ENCODE measurements at places on chromosomes 5 and 9.

GRCh38 chr9:15081021-15081753 is 171.0 kb upstream of the FREM1 start:
- DNase-seq = no peak

- no peak for DNase-seq
Observed at GRCh38 chr9:21661626-21662025, 140.8 kb upstream of the MTAP start.

DNA sequence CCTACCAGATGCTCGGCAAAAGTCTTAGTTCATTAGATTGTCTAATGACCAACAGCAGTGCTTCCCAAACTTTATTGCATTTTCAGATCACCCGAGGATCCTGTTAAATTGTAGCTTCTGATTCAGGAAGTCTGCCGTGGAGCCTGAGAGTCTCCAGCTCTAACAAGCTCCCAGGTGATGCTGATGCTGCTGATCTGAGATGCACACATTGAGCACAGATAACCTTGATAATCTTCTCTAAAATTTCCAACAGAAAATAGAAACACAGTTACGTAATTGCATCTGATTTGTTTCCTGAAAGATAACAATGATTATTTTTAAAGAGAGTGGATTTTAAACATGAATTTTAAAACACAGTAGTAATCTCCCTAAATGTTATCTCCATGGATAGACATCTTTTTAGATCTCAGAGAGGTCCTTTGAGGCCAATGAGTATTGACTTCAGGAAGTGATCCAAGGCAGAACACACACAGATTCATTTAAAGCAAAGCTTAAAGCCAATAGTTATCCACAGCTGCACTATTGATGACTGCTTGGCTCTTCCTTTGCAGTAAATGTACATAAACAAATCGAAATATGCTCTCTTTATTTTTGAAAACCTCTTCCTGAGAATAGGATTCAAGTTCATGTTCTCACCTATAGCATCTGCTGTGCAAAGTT is 122.8 kb upstream of the TNPO1 start:
- DNase-seq = no peak

GRCh38 chr5:95859661-95860060 is 37.1 kb upstream of the GLRX start:
- no peak for DNase-seq

DNA sequence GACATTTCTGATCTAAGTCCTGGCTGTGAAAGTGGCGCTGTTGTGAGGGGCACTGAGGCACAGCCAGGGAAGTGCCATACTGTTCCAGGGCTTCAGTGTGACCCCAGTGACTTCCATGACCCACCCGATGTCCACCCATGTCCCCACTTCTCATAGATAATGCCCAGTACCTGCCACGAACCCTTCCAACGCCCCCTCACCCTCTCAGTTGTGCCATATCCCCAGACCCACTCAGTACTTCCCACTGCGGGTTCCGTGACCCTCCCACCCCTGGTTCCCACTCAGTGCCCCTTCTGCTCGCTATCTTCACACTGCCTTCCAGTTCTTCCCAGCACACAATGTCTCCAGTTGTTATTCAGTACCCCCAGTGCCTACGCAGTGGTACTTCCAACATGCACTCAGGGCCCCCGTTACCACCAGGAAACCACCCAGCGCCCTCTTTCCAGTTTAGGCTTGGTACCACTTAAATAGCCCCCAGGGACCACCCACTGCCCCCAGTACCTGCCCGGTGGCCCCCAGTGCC is 30.7 kb upstream of the PSD2 start:
- DNase-seq = no peak

DNA sequence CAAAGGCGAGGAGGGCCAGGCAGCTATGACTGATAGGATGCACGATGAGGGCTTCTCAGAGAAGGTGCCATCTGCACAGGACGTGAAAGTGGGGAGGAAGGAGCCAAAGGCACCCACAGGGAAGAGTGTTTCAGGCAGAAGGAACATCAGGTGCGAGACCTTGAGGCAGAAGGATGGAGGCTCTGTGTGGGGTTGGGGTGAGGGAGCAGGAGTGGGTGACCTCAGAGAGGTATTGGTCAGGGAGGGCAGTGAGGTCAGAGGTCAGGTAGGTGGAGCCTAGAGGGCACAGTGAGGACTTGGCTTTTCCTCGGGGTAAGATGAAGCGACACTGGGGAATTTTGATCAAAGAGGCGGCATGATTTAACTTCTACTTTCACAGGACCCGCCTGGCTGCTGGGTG is 64.7 kb upstream of the XPA start:
- DNase-seq = no peak

DNA sequence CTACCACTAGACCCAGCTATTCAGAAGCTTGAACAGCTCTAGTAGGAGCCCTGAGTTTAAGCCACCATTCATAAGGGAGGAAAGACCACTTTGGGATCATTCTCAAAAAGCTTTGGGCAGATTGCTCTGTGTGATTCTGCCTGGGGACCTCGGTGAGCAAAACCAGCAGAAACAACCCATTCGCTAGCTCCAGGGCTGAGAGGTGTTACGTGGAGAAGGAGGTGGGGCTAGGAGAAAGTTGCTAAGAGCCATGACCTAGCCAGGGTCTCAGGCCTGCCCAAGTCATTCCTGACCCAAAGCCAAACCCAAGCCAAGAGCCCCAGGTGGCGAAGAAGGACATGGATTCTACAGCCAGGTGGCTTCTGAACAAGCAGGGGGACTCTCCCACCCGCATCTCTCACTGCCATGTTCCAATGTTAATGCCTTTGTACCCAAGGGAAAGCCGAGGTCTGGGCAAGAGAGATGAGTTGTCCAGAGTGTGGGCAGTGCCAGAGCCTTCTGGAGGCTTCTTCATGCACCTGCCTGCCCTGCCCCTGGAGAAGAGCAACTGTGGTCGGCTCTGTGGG is 4.0 kb upstream of the BARHL1 start:
- DNase-seq = no peak

DNA sequence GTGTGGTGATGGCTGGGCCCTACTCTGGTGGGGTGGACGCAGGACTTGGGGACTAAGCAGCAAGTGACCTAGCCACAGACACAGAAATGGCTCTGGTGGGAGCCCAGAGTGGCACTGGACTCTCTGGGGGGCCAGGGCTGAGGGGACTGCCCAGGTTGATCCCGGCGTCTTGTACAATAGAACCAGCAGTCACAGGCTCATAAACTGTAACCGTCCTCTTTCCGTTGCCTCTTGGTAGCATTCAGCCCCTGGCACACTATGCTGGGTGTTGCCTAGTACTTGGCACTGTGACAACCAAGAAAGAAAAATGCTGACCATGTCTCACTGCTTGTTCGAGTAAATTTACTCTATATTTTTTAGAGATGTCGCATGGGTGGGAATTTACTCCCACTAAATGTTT is 80.5 kb downstream of the DAB2IP start:
- peak; percentile 48 for DNase-seq

Measured in prostate gland (tissue), 2 donors.